ENCODE measurements at places on chromosomes 3 and 15.

- no peak for DNase-seq
These were observed 3.6 kb downstream of the SIAH2 start for GRCh38 chr3:150759319-150759718.

DNA sequence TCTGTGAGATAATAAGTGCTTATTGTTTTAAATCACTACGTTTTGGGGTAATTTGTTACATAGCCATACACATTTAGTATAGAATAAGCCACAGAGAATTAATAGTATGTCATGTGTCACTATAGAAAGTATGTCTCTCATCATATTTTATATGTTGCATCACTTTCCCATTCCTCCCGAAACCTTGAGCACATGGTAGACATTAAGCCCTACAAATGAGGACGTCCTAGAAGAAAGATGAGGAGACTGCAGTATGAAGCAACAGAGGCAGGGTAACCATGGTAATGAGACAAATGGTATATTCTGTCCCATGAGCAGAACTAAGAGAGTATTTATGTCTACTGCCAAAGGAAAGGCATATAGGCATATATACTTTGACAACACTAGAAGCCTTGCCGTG, 720.2 kb downstream of the ROBO1 start:
- no peak for DNase-seq

- no peak for DNase-seq
These were observed 389 bp downstream of the APEH start for GRCh38 chr3:49674497-49674983.

DNA sequence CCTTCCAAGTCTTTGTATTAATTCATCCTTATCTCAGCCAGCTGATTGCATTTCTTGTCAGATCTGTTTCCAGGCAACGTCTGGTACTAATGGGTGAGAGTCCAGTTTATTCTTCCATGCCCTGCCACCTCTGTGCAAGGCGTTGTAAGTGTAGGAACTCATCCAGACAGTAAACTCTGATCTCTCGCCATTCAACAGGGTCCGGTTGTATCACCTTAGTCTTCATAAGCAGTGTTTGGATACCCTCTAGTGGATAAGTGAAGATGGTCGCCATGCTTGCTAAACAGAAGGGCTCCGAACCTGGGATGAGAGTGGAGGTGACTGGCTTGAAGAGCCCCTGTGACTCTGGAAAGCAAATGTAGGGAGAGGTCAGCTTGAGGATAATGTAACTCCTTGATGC, 51.6 kb upstream of the CMTM7 start:
- DNase-seq: peak; percentile 50

DNA sequence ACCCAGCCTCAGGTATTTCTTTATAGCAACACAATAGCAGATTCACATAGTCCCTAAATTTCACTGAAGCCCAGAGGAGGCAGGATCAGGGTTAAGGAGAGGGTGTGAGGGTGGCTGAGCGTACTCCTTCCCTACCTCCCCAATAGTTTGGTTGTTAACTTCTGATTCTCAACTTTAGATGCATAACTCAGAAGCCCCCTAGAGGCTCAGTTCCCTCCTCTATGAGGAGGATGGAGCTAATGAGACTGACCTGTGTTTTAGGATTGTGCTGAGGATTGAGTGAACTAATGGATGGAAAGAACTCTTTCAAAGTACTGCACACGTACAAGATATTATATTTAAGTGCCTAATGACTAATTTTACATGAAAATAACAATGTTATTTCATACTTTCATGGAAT, 249.3 kb upstream of the SOX14 start:
- DNase-seq: no peak

- DNase-seq: no peak
These were observed 2.1 kb downstream of the RPP25 start for GRCh38 chr15:74954515-74954914.

- no peak for DNase-seq
These were observed 38.0 kb downstream of the ANP32A start for GRCh38 chr15:68782589-68783161.

DNA sequence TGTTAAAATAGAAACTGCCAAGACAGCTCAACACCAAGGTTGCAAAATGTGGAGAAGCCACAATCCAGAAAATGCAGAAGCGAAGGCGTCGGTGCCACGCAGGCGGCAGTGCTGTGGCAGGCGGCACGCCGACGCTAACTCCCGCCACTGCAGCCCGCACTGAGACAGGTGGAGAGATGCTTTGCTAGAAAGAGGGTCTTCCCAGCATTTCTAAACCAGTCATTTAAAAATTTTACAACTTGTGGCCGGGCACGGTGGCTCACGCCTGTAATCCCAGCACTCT, 23.2 kb downstream of the CYFIP1 start:
- DNase-seq: no peak

GRCh38 chr3:25547943-25548674, 116.6 kb downstream of the TOP2B start:
- DNase-seq: no peak

GRCh38 chr3:107641572-107642307, 119.0 kb downstream of the BBX start:
- no peak for DNase-seq

Measured in D721Med (cell line).